GM06990 (cell line): ENCODE measurements at places on chromosomes 3 and 15.

- no peak for DNase-seq
Observed at GRCh38 chr3:85360742-85361387, 402.1 kb downstream of the CADM2 start.

GRCh38 chr15:64343222-64343621 is 12.8 kb downstream of the CSNK1G1 start:
- no peak for DNase-seq

DNA sequence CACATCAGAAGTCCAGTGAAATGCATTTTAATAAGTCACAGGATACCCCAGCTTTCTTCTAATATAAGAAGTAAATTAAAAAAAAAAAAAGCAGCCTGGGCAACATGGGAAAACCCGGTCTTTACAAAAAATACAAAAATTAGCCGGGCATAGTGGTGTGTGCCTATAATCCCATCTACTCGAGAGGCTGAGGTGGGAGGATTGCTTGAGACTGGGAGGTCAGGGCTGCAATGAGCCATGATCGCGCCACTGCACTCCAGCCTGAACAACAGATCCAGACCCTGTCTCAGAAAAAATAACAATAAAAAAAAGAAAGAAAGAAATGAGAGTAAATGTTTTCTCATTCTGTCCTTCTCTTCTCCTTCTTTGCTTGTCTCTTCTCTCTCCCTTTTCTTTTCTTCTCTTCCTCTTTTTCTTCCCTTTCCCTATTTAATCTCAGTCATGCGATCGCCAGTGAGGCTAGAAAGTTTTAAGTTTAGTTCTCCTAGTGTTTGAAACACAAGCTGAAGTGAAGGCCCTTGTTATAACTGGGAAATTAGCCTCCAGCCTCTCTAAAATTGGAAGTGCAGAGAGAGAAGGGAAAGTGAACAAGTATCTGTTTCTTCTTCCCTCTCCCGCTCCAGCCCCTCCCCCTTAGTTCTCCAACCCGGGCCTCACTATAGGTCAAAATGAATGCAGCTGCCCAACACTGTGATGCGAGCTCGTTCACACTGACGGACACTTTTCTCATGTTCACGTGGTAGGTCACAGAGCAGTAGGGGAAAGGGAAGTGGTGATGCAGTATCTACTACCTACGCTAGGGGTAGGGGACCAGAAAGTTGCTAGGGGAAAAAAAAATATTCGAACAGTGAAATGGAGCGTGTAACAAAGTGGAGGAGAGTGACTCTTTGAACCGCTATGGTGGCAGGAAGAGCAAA is 23.5 kb upstream of the TSC22D2 start:
- peak; percentile 84 for DNase-seq

GRCh38 chr3:71376911-71377310 is 206.6 kb downstream of the FOXP1 start:
- DNase-seq: no peak

DNA sequence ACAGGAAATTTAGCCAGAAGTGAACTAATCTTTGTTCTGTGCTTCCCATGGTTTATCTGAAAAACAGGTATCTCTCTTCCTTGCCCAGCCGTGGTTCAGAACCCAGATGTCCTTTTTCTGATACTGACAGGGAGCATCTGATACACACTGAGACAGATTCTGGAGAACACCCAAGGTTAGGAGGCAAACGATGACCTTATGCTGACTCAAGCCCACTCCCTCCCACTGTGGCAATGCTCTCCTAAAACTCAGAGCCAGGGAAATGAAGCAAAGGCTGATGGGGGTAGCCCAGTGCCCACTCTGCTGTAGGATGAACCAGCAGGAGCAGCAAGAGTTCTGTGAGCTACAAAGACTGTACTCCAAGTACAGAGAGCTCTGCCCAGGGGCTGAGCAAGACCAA is 225.1 kb downstream of the NTRK3 start:
- no peak for DNase-seq

DNA sequence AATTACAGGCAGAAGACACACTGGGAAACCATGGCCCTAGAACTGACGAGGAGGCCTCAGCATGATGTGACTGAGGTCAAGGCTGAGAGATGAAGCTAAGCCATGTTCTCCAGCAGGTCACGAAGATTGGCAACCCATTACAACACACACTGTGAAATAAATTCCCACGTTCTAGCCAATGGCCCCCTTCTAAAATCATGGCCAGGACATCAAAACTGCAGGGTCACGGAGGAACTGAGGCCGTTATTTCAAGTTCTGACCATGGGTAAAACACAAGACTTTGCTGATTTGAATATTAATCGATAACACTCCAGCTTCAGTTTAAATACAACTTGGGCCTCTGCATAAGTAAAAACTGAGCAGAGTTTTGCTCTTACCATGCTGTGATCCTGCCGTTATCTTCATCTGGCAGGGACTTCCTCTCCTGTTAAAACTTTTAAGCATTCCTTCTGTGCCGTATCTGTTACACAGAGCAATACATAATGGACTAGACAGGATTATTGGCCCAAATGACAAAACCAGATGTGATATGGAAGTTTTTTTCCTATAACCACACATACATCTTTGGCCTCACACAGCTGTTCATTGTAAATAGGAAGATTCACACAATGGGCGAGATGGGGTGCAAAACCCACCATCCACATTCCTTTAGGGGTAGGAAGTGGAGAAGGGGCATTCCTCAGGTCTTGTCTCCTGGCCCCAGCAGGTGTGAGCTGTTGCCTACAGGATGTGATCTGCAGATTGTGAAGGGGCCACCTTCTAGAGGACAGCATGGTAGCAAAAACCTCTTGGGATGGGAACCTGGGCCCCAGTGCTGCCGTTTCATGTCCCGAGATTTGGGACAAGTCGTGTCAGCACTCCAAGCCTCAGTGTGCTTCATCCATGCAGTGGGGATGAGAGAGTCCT is 207.4 kb downstream of the OPA1 start:
- DNase-seq: no peak

DNA sequence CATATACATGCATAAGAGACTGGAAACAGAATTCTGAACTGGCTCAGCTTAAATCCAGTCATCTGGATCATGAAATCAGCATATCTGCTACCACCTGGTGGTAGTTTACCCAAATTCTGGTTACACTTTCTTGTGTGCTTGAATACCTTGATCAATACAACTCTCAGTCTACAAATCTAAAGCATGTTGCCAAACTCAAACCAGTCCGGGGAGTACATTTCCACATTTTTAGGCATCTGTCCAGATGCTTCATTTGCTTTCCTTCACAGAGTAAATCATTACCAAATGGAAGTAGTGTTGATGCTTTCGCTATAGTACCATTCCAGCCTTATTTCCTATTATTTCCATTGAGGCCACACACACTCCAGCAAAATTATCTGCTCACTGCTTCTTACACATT is 126.4 kb downstream of the P2RY1 start:
- DNase-seq: no peak

- no peak for DNase-seq
Observed at GRCh38 chr15:51335538-51336410, 2.6 kb downstream of the CYP19A1 start.

DNA sequence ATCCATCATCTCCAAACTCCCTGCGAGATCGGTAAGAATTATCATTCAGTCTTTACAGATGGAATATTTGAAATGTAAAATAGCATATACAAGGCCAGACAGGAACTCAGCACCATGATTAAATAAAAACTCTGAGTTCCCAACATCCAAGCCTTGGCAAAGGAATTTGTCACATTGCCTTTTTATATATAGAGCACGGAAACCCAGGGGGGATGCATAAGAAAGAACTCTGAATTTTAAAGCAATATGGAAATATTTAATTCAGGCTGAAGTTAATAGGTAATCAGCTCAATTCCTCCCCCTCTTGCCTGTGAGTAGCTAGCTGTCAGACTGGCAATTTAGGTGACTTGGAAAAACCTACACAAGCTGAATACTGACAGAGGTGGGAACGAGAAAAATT is 217.9 kb upstream of the KCNMB2 start:
- no peak for DNase-seq

DNA sequence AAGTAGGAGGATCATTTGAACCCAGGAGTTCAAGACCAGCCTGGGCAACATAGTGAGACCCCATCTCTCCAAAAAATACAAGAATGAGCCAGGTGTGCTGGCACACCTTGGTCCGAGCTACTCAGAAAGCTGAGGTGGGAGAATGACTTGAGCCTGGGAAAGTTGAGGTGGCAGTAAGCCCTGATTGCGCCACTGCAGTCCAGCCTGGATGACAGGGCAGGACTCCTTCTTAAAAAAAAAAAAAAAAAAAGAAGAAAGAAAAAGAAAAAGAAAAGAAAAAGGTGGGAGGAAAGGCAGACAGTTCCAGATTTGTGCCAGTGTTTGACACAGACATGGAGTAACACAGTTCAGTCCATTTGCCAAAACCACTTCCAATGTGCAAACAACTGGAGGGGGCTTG is 75.7 kb downstream of the ATP10A start:
- no peak for DNase-seq

- no peak for DNase-seq
Observed at GRCh38 chr15:59444081-59444835, 6.3 kb downstream of the FAM81A start.

- DNase-seq: no peak
Observed at GRCh38 chr3:135133905-135134683, 339.0 kb downstream of the EPHB1 start.

DNA sequence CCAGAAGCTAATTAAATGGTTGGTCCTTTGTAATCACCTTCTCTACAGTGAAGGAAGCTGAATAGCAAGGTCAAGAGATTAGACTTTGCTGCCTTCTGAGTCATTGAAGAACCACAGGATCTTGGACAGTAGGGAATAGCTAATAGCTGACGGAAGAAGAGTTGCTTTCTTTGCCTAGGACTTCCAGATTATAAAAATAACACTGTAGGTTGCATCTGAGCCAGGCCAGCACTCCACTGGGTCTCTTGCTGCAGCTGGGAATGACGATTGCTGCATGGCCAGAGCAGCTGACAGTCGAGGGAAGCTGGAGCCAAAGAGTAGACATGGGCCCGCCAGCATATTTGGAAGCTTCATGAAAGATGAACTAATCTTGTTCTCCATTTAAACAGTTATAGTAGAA is 81.5 kb upstream of the KCNMB2 start:
- no peak for DNase-seq

- no peak for DNase-seq
Observed at GRCh38 chr15:83558146-83558545, 95.8 kb upstream of the ADAMTSL3 start.

- DNase-seq: no peak
Observed at GRCh38 chr15:92749216-92749615, 93.6 kb upstream of the FAM174B start.

DNA sequence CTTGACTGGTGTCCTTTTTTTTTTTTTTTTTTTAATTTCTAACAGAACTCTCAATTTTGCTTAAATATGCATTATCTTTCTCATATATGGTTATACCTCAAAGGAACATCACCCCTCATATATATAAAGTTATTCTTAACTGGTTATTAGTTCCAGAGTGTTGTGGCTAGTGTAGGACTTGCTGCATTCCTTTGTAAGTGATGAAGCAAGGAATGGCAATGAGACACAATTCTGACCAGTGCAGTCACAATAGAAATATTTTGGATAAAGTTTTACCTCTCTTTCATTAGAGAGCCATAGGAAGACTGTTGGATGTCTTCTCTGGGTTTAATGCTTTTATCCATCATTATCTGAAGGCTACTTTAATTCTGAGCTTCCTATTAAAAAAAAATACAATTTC is 75.5 kb upstream of the CBLB start:
- DNase-seq: no peak

DNA sequence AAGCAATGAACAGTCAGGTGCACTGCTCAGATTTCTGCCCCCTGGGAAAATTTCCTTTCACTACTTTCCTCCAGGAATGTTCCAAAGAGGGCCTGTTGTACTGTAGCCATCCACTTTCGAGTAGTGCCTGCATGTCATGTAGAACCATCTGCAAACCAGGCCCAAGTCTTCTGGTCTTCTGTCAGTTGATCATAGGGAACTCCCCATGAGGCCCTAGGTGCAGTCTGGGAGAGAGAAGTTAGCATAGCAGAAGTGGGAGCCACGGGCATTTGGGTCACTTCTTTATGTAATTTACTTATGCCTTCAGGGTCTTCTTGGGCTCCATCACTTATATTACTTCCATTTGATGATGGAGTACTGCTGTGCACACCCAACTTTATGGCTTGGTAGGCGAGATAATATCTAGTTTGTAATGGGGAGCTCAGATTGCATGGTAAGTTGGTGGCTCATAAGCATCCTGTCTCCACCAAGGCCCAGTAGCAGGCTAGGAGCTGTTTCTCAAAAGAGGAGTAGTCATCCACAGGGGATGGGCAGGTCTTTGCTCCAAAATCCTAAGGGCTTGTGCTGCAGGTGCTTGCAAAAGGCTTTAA is 151.4 kb downstream of the NFKBIZ start:
- DNase-seq: no peak

DNA sequence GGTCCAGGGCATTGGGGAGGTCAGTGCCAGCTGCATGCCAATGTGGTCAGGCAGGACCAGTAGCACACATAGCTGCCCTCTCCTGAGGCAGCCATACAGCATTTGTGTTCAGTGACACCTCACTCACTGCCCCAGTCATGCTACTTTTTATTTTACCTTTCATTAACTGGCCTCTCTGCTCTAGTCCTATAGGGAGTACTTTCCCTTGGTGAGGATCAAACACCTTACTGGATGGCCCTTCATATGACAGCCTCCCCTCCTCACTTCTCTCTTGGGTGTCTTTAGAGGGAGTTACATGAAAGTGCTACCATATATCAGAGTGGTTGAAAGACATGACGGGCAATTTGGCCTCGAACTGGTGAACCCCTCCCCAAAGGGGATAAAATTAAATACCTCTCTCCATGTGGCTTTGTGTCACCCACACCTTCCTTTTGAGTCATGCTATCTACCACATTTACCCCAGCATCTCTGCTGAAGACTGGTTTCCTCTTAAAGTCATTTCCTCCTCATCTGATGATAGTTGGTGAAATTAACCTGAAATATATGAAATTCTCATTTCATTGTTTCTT is 17.6 kb downstream of the RLBP1 start:
- DNase-seq: no peak

DNA sequence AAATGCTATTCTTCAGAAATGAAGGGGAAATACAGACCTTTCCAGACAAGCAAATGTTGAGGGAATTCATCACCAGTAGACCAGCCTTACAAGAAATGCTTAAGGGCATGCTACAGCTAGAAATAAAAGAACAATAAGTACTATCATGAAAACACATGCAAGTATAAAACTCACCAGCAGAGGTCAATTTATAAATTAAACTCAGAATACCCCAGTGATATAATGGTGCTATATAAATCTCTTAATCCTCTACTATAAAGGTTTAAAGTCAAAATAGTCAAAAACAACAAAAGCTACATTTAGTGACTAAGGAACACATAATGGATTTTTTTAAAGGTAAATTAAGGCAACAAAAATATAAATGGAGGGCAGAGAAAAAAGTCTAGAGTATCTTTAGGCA is 142.5 kb downstream of the CPNE4 start:
- no peak for DNase-seq

DNA sequence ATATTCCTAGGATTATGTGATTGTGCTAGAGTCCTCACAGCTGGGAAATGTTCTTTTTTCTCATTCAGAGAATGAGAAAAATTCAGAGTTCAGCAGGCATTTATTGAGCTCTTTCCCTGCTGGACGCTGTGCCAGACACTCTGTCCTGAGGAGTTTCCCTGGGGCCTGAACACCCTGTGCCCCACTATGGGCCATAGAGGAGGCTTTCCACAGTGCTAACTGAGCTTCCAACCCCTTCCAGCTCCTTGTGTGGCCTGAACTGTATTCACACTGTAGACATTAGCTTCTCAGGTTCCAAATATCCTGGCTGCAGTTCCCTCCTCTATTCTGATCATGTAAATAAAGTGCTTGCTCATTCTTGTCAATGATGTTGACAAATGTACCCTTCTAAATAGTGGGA is 10.0 kb downstream of the ABHD2 start:
- no peak for DNase-seq
